Stimulated activated CD8-positive, alpha-beta memory T cell treated with anti-CD3 and anti-CD28 coated beads, Interleukin-7, amount 100 ng/mL, for 24 hours (primary cell): ENCODE measurements at places on chromosomes 16 and 17.
A peak's percentile ranks its signal among the peaks of the same experiment; 100 is the strongest.

GRCh38 chr17:16352667-16353316 is 477 bp downstream of the CENPV start:
- DNase-seq: peak; percentile 12

DNA sequence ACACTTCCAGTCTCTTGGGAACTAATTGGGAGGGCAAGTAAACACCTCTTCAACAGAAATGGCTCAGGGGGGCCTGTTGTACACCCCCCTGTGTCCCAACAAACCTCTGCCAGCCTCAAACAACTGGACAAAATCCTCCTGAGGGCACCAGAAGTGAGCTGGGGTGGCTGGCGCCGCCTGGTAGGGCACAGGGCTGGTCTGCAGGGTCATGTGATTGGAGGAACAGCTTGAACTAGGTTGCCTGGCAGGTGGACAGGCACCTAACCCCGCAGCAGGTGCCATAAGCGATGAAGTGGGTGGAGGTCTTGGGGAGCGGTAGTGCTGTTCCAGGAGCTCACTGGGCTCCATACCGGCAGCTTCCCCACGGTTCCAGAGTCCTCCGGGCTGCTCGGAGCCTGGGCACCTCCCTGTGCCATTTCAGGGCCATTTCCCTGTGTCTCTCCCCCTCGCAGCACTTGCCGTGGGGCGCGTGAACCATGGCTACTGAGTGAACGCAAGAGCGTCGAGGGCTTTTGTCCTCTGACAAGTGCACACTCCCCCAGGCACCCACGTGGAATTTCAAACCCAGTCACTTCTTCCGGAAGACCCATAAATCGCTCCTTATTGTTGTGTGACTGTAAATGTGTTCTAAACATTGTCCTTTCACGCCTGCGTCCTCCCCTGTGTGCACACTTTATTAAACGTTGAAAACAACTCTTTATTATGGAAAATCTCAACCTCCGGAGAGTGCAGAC is 101.5 kb downstream of the SEC14L1 start:
- DNase-seq: no peak

- DNase-seq: peak; percentile 31
These were observed 60.3 kb downstream of the RMI2 start for GRCh38 chr16:11405331-11406176.

GRCh38 chr17:68792042-68792685 is 163.0 kb downstream of the ABCA8 start:
- no peak for DNase-seq

GRCh38 chr16:87127766-87128147 is 189.4 kb downstream of the C16orf95 start:
- DNase-seq: no peak

- DNase-seq: no peak
These were observed 1.9 kb downstream of the NOD2 start for GRCh38 chr16:50695017-50696000.

DNA sequence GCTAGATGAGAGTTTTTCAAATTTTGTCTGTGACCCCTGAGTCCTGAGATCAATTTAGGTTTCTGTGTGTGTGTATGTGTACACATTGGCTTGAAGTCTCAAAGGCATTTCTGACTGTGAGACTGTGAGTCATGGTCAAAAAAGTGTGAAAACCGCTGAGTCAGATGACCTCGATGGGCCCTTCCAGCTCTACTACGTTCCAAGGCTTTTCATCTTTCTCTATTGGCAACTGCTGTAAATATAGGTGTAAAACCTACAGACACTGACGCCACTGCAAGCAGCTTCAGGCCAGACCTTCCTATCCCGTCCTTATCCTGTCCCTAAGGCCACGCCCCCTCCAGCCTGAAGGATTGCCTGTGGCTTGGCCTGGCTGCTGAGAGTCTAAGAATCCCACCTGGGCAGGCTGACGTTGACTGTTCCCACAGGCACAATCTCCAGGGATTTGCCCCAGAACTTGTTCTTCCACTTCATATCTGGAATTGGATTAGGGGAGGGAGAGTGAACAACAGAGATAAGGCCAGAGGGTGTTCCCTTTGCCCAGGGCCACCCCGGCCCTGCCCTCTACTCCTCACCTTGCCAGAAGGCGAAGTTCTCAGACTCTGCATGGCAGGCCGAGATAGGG is 11.3 kb downstream of the OSBPL7 start:
- no peak for DNase-seq

GRCh38 chr17:59825533-59826322 is 67.0 kb downstream of the TUBD1 start:
- no peak for DNase-seq

- DNase-seq: no peak
These were observed 983.9 kb upstream of the EEF2KMT start for GRCh38 chr16:6081320-6081976.

DNA sequence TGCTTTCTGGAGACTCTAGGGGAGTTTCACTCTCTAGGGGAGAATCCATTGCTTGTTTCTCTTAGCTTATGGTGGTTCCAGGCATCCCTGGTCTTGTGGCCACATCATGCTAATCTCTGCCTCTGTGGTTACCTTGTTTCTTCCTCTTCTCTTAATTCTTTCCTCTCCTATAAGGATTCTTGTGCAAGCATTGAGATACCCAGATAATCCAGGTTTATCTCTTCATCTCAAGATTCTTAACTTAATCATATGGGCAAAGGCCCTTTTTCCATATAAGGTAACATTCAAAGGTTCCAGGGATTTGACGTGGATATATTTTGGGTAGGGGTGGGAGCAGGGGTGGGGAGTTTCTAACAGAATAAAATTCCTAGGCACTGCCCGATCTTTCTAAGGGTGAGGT is 32.6 kb downstream of the FAM20A start:
- DNase-seq: no peak

DNA sequence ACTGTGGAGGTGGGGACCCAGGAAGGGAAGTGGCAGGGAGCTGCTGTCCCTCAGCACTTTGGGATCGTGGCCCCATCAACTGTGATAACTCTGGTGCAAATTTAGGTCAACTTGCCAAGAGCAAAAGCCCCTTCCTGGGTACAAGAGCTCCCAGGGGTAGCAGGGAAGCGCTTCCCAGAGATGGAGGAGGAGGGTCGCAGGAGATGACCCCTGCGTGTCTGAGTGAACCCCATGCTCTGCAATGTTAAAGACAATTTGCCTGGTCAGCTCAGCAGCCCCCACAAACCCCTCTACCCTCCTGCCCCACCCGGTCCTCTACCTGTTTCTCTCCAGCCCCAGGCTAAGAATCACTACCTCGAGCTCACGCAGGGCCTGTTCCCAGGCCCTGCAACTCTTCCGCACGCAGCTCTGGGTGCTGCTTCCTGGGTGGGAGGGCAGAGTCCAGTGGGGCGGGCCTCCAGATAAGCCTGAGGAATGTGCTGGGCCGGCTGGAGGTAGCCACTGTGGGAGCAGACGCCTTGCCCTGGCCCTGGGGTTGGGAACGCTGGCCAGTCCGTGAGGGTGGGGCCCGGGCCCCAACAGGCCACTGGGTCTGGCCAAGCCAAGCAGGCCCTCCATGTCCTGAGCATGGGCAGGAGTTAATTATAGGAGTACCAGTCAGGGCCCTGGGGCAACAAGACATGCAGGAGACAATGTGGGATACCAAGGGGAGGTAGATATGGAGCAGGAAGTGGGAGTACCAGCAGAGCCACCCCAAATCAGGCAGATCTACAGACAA is 6.1 kb downstream of the DOK4 start:
- no peak for DNase-seq

DNA sequence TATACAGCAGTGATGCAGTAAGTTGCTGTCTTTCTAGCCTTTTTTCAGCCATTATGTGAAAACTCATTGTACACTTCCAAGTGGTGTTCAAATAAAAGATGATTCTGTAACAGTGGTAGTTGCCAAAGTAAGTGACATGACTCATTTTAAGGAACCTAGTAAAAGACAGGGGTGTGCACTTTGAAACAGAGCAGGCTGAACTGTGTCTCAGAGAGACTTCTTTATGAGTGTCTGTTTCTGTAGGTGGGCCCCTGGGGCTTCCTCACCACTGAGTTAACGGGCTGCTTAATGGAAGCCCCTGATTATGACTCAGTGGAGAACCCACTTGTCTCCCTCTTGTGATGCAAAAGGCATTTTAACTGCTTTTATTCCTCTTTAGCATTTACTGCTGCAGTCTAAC is 147.3 kb downstream of the PCTP start:
- no peak for DNase-seq

- no peak for DNase-seq
These were observed 12.0 kb downstream of the PRR11 start for GRCh38 chr17:59167571-59168001.

DNA sequence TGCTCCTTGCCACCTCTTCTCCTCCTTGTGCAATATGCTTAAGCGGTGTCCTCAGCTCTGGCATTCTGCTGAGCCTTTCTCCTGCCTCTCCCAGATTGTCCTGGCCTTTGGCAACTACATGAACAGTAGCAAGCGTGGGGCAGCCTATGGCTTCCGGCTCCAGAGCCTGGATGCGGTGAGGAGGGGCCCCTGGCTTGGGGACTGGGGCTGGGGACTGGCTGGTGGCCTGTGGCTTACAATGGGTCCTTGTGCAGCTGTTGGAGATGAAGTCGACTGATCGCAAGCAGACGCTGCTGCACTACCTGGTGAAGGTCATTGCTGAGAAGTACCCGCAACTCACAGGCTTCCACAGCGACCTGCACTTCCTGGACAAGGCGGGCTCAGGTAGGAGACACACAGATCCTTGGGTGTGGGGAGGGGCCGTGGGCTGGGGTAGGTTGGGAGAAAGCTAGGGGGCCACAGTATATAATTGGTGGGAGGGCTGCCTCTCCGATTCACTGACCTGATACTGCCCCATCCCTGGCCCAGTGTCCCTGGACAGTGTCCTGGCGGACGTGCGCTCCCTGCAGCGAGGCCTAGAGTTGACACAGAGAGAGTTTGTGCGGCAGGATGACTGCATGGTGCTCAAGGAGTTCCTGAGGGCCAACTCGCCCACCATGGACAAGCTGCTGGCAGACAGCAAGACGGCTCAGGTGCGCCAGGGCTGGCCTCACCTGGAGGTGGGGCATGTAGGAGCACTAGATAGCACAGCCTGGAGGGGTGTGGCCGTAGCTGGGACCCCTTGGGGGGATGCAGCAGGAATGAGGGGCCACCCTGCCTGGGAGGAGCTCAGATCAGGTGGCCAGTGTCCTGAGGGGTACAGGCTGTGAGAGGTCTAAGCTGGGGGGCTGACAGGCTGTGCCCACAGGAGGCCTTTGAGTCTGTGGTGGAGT is 16.9 kb downstream of the SPATA32 start:
- no peak for DNase-seq

GRCh38 chr17:7292194-7292593 is 2.2 kb downstream of the YBX2 start:
- no peak for DNase-seq

DNA sequence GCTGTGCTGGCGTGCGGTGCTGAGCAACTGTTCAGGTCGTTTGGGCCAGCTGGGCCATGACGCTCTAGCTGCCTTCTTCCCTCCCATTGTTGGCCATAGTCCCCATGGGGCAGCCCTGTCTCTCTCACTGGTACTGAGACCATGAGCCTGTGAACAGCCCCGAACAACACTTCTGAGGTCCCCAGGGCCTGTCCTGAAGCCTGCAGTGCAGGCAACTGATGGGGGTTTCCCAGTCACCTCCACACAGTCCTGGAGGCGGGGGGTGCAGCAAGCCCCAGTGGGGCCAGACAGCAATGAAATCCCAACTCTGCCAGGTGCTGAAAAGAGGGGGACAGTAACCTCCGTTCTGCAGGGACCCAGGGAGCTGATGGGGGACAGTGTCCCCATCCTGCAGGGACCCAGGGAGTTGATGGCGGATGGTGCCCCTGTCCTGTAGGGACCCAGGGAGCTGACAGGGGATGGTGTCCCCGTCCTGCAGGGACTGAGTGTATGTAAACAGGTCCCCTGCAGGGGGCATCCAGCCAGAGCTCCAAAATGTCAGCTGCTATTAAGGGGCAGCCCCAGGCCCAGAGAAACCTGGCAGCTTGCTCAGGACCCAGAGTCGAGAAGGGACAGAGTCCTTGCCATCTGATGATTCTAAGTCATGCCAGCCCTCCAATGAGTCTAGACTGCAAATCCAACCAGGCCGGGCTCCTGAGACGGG is 30.4 kb downstream of the ENGASE start:
- DNase-seq: no peak
